ENCODE measurements at places on chromosomes 4 and X.

- no peak for DNase-seq
These were observed 8.7 kb downstream of the MSX1 start for GRCh38 chr4:4868040-4868757.

DNA sequence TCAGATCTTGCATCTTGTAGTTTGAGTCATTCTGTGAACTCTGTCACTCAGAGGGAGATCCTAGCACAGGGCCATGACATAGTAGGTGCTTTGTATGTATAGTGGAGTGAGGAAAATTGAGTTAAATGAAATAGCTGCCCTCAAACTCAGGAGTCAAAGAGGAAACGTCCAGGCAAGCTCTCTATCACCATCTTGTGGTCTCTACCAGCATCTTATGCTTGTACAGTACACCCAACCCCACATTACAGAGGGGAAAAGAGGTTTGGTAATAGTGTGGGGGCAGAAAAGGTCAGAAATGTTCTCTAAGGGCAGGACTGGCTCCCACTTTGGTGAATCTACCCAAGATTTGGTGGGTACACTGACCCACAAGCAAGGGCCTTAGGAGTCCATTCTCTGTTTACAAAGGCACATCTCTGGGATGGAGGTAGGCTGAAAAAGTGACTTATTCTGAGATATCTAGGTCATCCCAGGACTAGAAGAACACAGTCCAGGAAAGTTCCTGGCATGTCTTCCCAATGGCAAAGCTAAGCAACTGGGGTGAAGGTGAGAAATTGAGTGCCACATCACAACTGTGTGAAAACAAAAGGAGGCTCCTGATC lies 131.8 kb downstream of the OR13H1 start:
- no peak for DNase-seq

DNA sequence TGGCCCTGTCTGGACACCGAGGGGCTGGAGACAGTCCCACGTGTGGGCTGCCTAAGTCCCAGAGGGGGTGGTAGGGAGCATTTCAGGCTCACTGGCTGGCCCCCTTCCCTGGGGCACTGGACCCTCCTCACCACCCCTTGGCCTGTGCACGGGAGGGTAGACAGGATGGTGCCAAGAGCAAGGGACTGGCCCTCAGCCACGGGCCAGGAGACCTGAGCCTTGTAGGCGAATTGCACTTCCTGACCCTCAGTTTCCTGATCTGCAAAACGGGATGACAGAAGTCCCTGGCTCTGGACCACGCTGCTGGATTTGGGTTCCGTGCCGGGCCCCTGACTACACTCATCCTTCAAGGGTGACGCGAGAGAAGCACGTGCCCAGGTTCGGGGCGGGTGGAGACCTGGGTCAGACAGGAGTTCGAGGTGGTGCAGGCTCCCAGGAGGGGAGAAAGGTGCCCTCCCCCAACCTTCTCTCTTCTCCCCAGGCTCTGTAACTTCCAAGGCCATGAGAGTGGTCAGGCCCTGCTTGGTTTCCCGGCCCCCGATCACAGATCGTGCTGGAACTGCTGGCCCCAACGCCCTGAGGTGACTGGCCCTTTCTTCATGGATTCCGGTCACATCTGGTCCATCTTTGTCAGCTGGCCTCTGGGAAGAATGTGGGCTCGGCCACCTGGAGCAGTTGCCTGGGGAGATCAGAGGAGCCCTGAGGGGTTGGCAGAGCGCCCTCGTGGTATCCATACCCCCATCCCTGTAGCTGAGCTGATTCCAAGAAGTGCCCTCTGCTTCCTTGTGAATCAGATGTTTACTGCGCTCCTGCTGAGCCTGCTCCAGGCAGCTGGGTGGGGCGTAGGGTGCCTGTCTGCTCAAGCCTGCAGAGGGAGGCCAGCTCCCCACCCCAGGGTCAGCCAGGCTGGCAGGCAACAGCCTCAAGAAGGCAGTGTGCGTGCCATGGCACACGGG lies 3.3 kb downstream of the SH3BP2 start:
- no peak for DNase-seq

DNA sequence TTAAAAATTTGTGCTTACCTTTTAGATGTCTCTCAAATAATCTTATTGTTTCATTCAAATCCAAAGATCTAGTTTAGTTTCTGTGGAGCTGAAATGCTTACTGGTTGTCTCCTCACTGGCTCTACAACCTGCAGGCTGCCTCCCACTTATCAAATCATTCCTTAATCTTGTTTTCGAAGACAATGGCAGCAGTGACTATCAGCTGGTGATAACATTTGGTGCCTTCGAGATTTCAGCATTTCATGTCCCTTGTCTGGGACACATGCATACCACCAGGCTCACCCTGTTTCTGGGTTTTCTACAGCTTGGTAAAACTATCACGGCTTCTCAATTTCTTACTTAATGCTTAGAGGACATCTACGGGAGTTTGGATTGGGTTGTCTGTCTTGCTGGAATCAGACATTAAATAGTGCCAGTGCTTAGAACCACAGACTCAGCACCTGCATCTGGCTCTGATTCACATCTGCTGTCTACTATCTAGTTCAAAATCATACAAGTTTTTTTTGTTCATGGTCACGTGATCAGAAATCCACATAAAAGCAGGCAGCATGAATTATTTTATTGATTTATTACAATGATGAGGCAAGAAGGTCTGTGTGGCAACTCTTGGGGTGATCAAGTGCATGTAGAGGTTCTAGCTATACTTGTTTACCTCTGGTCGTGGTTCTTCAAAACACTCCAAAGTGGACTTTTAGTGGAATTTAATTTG lies 32.0 kb upstream of the SMARCAD1 start:
- DNase-seq, result no peak

DNA sequence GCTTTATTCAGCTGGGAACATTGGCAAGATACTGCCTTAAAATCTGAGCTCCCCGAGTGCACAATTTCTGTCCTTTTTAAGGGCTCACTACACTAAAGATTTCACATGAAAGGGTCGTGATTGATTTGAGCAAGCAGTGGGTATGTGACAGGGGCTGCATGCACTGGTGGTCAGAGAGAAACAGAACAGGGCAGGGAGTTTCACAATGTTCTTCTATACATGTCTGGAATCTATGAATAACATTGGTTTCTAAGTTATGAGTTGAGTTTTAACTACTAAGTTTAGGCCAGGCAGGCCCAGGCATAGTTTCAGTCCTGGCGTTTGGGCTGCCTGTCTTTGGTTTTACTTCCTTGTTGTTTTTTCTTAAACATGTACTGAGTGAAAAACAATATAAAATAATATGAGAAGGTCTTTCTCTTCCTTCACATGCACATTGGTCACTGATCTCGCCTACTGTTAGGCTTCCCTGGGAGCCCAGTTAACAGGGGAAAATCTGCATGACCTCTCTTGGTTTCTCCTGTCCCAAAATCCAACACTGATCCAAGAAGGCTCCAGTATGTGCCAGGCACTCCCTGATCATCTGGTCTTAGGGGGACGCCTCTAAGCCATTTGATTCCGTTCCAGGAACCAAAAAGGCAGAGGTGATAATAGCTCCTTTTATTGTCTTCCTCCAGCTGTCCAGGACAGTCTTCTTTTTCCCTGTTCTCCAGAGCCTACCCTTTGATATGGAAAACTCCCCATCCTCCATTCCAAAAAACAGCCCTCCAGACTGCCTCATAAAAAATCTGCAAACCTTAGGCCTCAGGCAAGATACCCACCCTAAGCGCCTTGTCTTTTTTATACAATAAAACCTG lies at the start of gene UGT2B17:
TSS of gene UGT2B17 (minus strand) at position 51 of the 854 bp plus-strand sequence. CDS start 7,838 bp downstream, outside the sequence.
- DNase-seq, result no peak

GRCh38 chrX:54193085-54193821 lies 10.2 kb upstream of the FAM120C start:
- no peak for DNase-seq

DNA sequence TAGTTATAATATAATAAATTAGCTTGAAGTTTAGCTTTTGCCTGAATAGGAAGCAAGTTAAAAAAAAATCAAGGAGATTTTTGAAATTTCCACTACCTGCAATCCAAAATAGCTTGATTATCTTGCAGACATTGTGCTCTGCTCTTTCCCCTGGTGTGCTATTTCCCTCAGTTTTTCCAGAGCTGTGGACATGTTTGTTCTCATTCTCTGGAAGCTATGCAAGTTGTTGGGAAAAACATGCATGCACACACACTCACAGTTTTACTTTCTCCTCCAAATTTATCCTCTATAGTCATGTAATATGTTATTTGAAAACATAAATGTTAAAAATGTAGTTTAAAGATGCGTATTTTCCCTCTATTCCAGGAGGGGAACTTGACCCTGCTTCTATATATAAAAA lies 225.8 kb upstream of the ARSJ start:
- no peak for DNase-seq

DNA sequence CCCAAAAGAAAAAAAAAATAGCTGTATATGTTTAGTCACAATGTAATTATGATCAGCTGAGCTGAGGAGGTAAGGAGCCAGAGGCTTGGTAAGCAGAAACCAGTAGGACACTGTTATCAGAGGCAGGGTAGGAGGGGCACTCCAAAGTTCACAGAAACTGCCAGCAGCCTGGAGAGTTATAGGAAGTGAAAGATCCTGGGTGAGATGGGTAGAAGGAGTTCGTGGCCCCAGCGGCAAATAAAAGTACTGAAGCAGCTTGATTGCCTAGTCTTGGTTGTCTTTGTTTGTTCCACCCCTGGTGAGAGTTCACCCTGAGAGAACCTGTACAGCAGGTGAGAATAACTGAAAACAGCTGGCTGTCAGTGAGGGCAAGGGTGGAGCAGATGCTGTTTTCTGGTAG lies 340.8 kb downstream of the ADGRL3 start:
- no peak for DNase-seq

GRCh38 chrX:108732630-108733321 lies 3.6 kb downstream of the IRS4 start:
- DNase-seq, result no peak

DNA sequence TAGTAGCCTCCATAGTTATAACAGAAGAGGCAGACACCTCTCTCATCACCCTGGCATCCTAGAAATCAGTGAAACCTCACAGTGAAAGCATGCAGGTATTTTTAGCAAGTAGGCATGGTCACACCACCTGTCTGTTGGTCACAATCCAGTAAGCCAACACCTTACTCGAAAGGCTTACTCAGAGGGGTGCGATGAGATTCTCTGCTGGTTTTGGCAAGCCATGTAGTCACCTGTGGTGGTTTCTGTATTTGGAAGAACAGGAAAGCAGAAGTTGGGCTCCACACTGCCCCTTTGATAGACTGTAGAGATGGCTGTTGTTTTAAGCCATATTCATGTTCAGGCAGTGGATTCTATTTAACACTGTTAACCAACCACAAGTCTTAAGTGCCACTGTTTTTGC lies 134.7 kb downstream of the DCLK2 start:
- no peak for DNase-seq

DNA sequence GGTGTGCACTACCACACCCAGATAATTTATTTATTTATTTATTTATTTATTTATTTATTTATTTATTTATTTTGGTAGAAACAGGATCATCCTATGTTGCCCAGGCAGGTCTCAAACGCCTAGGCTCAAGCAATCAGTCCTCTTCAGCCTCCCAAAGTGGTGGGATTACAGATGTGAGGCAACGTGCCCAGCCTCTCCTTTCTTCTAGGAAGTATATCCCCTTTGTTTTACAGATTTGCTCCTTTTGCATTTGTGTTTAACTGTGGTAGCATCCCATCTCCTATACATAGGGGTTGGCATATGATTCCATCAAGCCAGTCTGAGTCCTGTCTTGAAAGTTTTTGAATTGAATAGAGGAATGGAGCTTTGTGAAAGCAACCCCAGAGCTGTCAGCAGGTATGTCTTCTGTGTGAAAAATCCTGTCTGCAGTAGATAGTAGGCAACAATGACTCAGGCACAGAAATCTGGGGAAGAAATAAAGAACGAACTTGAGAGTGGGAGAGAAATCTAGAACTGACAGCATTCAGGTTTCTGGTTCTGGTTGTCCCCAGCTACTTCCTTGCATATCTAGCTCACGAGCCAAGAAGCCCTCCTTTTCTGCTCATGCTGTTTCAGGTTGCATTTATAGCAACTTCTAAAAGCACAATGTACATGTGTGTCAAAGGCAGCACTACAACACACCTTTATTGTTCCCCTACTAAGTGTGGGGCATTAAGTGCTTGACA lies 113.7 kb upstream of the LSM6 start:
- DNase-seq, result no peak

- no peak for DNase-seq
These were observed 297.9 kb upstream of the LCORL start for GRCh38 chr4:18319431-18319830.

DNA sequence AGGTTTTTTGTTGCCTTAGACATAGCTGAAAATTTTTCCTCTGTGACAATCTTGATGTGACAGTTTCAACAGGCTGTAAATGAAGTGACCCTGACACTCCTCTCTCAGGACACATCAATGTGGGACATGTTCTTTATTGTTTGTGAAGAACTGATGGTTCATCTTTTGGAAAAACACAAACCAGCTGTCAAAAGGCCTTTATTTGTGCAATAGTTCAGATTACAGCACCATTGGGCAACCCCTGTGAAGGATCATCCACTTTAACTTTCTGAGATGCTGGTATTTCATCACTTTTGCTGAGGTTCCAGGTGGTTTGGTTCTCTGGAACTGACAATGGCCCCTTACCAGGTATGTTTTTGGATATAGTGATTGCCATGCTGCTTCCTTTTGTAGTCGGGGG lies 40.3 kb downstream of the OSTC start:
- DNase-seq, result no peak

GRCh38 chr4:188554413-188554812 lies 415.2 kb downstream of the TRIML1 start:
- DNase-seq, result no peak

DNA sequence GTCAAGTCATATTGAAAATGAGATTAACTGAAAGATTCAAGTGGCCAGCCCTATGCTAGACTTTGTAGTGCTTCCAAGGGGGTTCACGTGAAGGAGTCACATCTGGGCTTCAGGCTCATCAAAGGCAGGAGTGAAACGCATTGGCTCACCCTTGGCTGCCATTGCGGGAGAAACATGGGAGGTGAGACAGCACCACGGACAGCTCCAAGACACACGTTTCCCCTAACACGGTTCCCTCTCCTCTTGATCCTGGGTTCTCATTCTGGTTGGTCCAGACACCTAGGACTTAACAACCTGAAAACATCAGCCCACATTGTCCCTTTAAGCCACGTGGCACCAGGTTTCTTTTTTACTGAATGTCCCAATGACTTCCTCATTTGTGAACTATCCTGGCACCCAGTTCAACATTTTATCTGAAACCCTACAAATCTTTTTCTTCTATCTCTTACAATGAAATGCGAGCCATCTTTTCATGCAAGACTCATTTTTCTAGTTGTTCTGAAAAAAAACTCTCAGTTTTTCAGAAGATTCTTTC lies 279.0 kb upstream of the VCX3A start:
- DNase-seq, result no peak

- DNase-seq, result no peak
These were observed 20.2 kb downstream of the CETN2 start for GRCh38 chrX:152810403-152810802.

GRCh38 chr4:80308466-80308822 lies 27.1 kb upstream of the CFAP299 start:
- DNase-seq, result no peak

- DNase-seq, result no peak
These were observed 924.0 kb upstream of the INTU start for GRCh38 chr4:126708716-126709115.

GRCh38 chr4:173413036-173413435 lies 14.1 kb upstream of the SCRG1 start:
- DNase-seq, result no peak

DNA sequence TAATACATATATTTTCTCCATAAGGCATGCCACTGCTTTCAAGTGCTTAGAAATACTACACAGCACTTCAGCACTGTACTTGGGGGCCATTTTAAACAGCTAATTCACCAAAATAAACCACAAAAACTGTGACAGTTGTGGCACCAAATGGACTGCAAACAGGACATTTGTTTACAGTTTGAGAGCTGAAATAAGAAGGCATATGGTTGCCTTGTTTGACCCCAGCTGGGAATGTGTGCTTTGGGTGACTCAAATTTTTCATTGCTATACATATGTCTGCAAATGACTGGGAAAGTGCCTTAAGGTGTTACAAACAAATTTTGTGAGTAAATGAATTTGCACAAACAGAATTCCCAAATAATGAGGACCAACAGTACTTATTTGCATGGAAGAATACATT lies 124.2 kb downstream of the BANK1 start:
- DNase-seq, result no peak
